A549 treated with CORT108297 at 1 μM for 4 hours (cell line): ENCODE measurements at places on chromosomes 4 and X. TPM values are rescaled to one million over a fixed set of nuclear protein-coding genes. Genes with fewer than 3 reads are reported as not detected.

Gene MAGEB17
- not detected in 5 replicates for total RNA-seq

Gene ARX
- total RNA-seq: 0.25 to 0.58 TPM (median 0.41 TPM) in 5 replicates

Gene ZXDA
- total RNA-seq: 1.2 to 1.9 TPM (median 1.5 TPM) in 5 replicates

Gene ODAPH
- 0.18 to 0.24 TPM in 2 of 5 replicates, not detected in the others for total RNA-seq

Gene UPF3B
- total RNA-seq: 18.7 to 26.8 TPM (median 19.9 TPM) in 5 replicates

Gene CENPE
- total RNA-seq: 5.5 to 8.4 TPM (median 7.5 TPM) in 5 replicates

Gene FRMD7
- total RNA-seq: not detected in 5 replicates

Gene TRIML2
- 49.6 to 79.6 TPM (median 64.1 TPM) in 5 replicates for total RNA-seq

Gene GPR143
- 0.12 to 0.21 TPM (median 0.18 TPM) in 5 replicates for total RNA-seq

Gene CEP135
- total RNA-seq: 4.3 to 6.3 TPM (median 5.7 TPM) in 5 replicates

Gene SPANXB1
- 2.0 to 3.0 TPM (median 3.0 TPM) in 5 replicates for total RNA-seq

Gene TMLHE
- total RNA-seq: 8.5 to 10.8 TPM (median 10.2 TPM) in 5 replicates

Gene AVPR2
- 0.06 to 0.17 TPM (median 0.15 TPM) in 4 of 5 replicates, not detected in the other for total RNA-seq

Gene FAM9B
- total RNA-seq: not detected in 5 replicates

Gene DCAF16
- total RNA-seq: 4.9 to 6.7 TPM (median 6.6 TPM) in 5 replicates

Gene SFRP2
- not detected in 5 replicates for total RNA-seq

Gene SHROOM3
- total RNA-seq: 4.5 to 9.2 TPM (median 7.1 TPM) in 5 replicates

Gene ANK2
- 0.69 to 1.6 TPM (median 0.75 TPM) in 5 replicates for total RNA-seq

Gene NPY2R
- total RNA-seq: 0.02 to 0.06 TPM (median 0.03 TPM) in 5 replicates

Gene PFKFB1
- total RNA-seq: 0.06 to 0.14 TPM (median 0.10 TPM) in 5 replicates

Gene NSG1
- 1.7 to 2.5 TPM (median 2.2 TPM) in 5 replicates for total RNA-seq

Gene FAM53A
- 0.50 to 1.4 TPM (median 0.77 TPM) in 5 replicates for total RNA-seq

Gene HSD17B10
- total RNA-seq: 168 to 203 TPM (median 197 TPM) in 5 replicates

Gene UGT2B10
- 0.06 TPM in 1 of 5 replicates, not detected in the others for total RNA-seq

Gene PRR32
- not detected in 5 replicates for total RNA-seq

Gene TRIM61
- not detected in 5 replicates for total RNA-seq

Gene NDST4
- not detected in 5 replicates for total RNA-seq

Gene GDPD2
- 0.05 to 0.06 TPM (median 0.06 TPM) in 5 replicates for total RNA-seq

Gene ATRX
- 15.1 to 23.5 TPM (median 21.0 TPM) in 5 replicates for total RNA-seq

Gene BMPR1B
- total RNA-seq: 5.0 to 7.5 TPM (median 6.6 TPM) in 5 replicates

Gene FMR1NB
- total RNA-seq: not detected in 5 replicates

Gene C4orf50
- not detected in 5 replicates for total RNA-seq

Gene SSX2
- total RNA-seq: not detected in 5 replicates

Gene C4orf36
- 0.88 to 1.6 TPM (median 1.4 TPM) in 5 replicates for total RNA-seq

Gene FHIP1A
- total RNA-seq: 0.07 to 0.28 TPM (median 0.12 TPM) in 5 replicates

Gene SMIM10
- total RNA-seq: 0.05 to 0.14 TPM (median 0.08 TPM) in 5 replicates

Gene USP26
- not detected in 5 replicates for total RNA-seq

Gene UGT2A1
- total RNA-seq: not detected in 5 replicates
